ENCODE measurements at places on chromosomes 2 and 18. TPM values are rescaled to one million over a fixed set of nuclear protein-coding genes. Genes with fewer than 3 reads are reported as not detected.

The ADRA2B gene
- not detected for total RNA-seq

The SESTD1 gene
- 58.5 TPM for total RNA-seq

The POTEI gene
- not detected for total RNA-seq

The ALPI gene
- total RNA-seq = not detected

The CNGA3 gene
- total RNA-seq = not detected

The RSAD2 gene
- 0.09 TPM for total RNA-seq

The ALK gene
- total RNA-seq = not detected

The ALLC gene
- not detected for total RNA-seq

Data from MCF 10A (cell line).